ENCODE measurements at places on chromosomes 6 and 20. TPM values are rescaled to one million over a fixed set of nuclear protein-coding genes. Genes with fewer than 3 reads are reported as not detected.

Gene HDGFL1
- total RNA-seq, result not detected

Gene TRIM31
- not detected for total RNA-seq

Gene PGC
- not detected for total RNA-seq

Gene WFDC10B
- total RNA-seq, result not detected

Gene WFDC12
- not detected for total RNA-seq

Gene MOXD1
- 0.07 TPM for total RNA-seq

Gene NINL
- total RNA-seq, result 3.2 TPM

Gene PAX1
- not detected for total RNA-seq

Gene SLC17A1
- total RNA-seq, result 0.41 TPM

Gene SIRPB2
- total RNA-seq, result not detected

Gene TULP4
- total RNA-seq, result 27.4 TPM

Gene ZBTB12
- total RNA-seq, result 2.4 TPM

Gene SAMD3
- total RNA-seq, result 5.6 TPM

Gene UBD
- not detected for total RNA-seq

Gene SLC32A1
- not detected for total RNA-seq

Gene BTN1A1
- total RNA-seq, result not detected

Gene OSTM1
- total RNA-seq, result 5.4 TPM

Gene TGM3
- 0.16 TPM for total RNA-seq

Gene FABP7
- not detected for total RNA-seq

Gene GJA1
- 0.16 TPM for total RNA-seq

Gene ECT2L
- total RNA-seq, result not detected

Gene GPR6
- not detected for total RNA-seq

Gene C20orf141
- total RNA-seq, result not detected

Gene PSORS1C2
- not detected for total RNA-seq

Gene FOXQ1
- not detected for total RNA-seq

Gene PRICKLE4
- not detected for total RNA-seq

Gene TLDC2
- not detected for total RNA-seq

Gene OR2H1
- total RNA-seq, result not detected

Gene LY6G6D
- not detected for total RNA-seq

Gene OPRM1
- total RNA-seq, result not detected

Gene C20orf202
- 0.19 TPM for total RNA-seq

Gene SPAG4
- 13.2 TPM for total RNA-seq

Gene ZNF512B
- total RNA-seq, result 21.4 TPM

Gene NRSN1
- not detected for total RNA-seq

Gene SRC
- total RNA-seq, result 5.4 TPM

Gene LAMA5
- total RNA-seq, result 0.95 TPM

Gene CYP39A1
- total RNA-seq, result not detected

Gene HLA-DRB1
- 4.4 TPM for total RNA-seq

Gene HCK
- total RNA-seq, result not detected

Gene RNF182
- total RNA-seq, result not detected

Gene ULBP3
- total RNA-seq, result not detected

Gene SMPDL3A
- 1.4 TPM for total RNA-seq

Gene PRDM1
- total RNA-seq, result 12.5 TPM

Gene FKBP1A
- 147 TPM for total RNA-seq

Gene UST
- 0.46 TPM for total RNA-seq

Gene VGLL2
- total RNA-seq, result not detected

Gene RIPOR2
- 126 TPM for total RNA-seq

Gene MBOAT1
- total RNA-seq, result 13.8 TPM

Gene PTK7
- 2.9 TPM for total RNA-seq

Gene LGSN
- total RNA-seq, result not detected

Gene FAM217B
- total RNA-seq, result 22.5 TPM

Gene GGT7
- total RNA-seq, result 15.8 TPM

Gene ADGB
- total RNA-seq, result not detected

Data from activated naive CD4-positive, alpha-beta T cell treated with anti-CD3 and anti-CD28 coated beads, Interleukin-2, amount 50 U/mL, for 72 hours (primary cell).